Non-pigmented ciliary epithelial cell (primary cell): ENCODE measurements at places on chromosomes 12 and 14.

DNA sequence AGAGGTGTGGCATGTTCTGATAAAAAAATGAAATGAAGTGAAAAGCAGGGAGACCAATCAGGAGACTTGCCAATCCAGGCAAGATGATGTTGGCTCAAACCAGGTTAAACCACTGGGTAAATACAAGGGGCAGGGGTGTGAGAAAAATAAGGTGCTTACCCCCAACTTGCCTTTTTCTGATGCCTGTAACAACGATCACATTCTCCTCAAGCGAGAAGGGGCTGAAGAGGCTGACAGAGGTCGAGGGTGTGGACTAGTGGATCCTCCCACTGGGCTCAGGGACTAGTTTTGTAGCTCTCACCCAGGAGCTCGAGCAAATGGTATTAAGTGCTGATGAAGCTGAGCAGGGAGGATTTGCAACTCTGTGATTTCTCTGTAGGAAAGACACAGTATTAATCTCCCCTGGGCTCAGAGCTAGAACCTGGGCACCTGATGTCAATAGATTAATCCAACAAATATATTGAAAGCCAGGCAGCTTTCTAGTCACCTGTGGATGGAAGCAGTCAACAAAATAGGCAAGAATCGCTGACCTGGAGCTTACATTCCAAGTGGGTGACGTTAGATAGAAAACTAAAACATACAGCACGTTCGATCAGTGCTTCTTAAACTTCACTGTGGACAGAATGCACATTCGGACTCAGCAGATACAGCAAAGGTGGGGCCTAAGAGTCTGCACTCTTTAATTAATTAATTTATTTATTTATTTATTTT lies 15.2 kb upstream of the EAPP start:
- no peak for DNase-seq

- no peak for DNase-seq
Observed at GRCh38 chr14:58772794-58773620, 135.2 kb downstream of the DACT1 start.

GRCh38 chr12:52005903-52006703 lies 643 bp upstream of the TAMALIN start:
- DNase-seq, result no peak

DNA sequence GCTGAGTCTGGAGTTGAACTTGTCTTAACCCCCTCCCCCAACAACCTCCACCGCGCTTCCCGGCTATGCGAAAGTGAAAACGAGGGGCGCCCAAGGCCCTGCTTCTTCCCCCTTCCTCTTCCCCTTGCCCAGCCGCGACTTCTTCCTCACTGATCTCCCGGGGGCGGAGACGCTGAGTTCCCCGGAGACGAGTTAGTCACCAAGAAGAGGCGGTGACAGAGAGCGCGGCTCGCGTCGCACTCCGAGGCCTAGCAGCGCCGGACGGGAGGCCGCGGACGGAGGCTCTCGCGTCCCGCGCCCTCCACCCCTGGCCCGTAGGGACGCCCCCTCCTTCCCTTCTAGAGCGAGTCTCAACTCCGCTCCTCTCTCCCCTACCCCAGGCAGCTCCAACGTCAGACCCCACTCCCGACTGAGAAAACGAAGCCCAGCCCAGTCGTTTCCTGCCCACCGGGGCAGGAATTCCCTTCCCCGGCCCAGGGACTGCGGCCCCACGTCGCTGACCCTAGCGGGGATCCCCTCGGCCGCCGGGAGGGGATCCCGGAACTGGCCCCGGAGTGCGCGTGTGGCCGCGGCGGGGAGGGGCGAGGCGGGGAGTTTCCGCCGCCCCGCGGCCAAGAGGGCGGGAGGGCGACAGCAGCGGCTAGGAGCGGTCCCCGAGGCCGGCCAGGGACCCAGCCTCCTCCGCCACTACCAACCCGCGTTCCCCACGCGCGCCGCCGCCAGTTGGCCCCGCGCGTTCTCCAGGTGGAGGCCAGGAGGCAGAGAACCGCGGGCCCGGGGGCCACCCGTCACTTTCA lies 1.4 kb downstream of the BAZ1A start:
- no peak for DNase-seq

DNA sequence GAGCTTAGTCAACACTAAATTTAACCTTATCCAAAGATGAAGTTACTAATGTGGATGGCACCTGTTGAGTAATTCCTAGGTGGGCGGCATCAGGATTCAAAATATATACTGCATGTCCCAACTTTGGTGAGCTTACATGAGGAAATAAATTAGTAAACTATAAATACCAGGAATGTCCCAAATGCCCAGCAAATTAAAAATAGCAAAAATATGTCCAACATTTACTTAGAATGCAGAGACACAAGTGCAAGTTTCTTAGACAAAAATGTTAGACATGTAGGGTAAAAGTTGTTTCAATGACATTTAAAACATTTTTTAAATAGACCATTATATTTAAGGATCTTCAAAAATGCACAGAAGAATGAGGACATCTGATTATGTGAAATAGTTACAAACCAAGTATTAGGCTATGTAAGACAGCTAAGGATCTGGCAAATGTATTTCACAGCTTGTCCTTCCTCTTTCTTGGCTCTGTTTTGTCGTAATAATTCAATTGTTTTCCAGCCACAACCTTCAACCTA lies 115.9 kb downstream of the NAV3 start:
- no peak for DNase-seq
